AG08395 (cell line): ENCODE measurements at places on chromosomes 16 and 17.

DNA sequence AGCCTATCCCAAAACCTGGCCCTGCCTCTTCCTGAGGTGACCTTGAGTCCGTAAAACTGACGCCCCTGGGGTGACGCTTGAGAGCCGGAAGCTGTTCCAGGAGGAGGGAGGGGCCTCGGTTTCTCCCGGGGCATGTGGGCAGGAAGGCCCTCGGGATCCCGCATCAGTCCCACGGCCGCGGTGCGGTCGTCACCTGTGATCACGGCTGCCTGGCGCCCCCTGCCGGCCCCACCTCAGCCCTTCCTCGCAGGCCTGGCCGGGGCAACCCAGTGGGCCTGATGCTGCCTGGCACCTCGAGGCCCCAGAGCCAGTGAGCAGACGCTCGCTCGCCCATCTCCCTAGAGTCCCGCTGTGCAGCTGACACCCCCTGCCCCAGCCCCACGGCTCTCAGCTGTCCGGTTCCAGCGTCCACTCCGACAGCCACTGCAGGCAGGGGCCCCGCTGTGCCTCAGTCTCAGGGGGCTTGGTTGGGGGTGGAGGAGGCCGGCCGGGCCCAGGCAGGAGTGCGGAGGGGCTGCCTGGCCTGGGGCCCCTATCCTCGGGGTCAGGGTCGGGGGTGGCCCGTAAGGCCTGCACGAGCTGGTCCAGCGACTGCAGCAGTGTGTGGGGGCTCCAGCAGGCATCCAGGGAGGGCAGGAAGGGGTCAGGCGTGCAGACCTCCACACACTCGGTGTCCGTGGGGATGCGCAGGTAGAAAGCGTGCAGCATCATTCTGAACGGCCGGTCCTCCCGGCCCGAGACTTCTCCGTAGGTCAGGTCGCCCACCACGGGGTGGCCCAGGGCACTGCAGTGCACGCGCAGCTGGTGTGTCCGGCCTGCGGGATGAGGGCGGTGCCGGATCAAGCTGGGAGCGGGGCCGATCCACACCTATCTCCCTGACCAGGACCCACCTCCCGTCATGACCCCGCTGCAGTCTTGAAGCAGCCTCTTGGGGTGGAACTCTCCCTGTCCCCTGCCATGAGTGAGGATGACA lies 2.3 kb downstream of the RPUSD1 start:
- DNase-seq: peak; percentile 63

- peak; percentile 2 for DNase-seq
Measured at GRCh38 chr17:67125417-67125816, 81.1 kb downstream of the CACNG1 start.

- no peak for DNase-seq
Measured at GRCh38 chr16:19830902-19831560, 53.6 kb downstream of the GPRC5B start.

DNA sequence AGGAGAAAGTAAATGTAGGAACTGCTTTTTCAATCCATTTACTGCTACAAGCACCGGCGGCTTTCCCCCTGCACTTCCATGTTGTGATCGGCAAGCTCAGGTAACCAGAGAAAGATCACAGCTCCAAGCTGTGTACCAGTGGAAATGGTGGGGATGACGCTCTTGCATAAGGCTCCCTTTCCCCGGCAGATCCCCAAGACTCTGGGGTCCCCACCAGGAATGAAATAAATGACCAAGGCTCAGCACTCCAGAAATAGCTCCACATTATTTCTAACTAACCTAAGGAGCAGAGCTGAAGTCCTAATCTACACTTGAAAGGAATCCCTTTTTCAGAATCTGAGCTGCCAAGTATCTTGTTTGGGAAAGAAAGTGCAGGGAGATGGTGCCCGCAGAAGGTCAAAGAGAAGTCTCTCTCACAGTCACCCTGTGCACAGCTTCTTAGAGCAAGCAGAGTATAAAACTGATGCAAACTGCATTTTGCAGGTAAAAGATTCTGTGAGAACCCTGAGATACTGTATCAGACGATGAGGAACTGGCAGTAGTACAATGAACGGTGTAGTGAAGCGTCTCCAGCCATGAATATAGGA lies 11.1 kb downstream of the GRB2 start:
- no peak for DNase-seq

DNA sequence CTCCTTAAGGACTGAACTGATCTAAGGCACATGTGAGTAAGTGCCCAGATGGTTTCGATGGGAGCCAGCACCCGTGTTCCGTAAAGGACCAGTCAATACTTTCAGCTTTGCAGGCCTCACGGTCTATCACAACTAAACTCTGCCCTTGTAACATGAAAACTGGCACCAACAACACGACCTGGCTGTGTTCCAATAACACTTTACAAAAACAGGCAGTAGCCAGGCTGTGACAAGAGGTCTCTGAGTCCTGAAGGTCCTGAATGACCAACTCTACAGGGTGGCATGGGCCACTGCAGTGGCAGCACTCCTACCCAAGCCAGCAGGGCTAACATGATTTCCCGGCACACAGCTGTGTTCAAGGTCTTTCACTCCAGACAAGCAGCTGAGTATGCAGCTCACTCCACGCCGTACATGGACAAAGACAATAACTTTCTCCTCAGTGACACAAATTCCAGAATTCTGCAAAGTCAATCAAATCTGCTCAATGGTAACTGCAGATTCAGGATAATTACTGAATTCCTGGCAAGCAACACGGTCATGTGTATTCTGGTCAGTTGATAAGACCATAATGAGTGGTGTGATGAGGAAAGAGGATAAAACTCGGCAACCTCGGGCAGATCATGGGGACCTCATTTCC lies 15.3 kb downstream of the NPLOC4 start:
- DNase-seq: no peak

- DNase-seq: no peak
Measured at GRCh38 chr17:4318186-4318585, 48.3 kb downstream of the UBE2G1 start.

DNA sequence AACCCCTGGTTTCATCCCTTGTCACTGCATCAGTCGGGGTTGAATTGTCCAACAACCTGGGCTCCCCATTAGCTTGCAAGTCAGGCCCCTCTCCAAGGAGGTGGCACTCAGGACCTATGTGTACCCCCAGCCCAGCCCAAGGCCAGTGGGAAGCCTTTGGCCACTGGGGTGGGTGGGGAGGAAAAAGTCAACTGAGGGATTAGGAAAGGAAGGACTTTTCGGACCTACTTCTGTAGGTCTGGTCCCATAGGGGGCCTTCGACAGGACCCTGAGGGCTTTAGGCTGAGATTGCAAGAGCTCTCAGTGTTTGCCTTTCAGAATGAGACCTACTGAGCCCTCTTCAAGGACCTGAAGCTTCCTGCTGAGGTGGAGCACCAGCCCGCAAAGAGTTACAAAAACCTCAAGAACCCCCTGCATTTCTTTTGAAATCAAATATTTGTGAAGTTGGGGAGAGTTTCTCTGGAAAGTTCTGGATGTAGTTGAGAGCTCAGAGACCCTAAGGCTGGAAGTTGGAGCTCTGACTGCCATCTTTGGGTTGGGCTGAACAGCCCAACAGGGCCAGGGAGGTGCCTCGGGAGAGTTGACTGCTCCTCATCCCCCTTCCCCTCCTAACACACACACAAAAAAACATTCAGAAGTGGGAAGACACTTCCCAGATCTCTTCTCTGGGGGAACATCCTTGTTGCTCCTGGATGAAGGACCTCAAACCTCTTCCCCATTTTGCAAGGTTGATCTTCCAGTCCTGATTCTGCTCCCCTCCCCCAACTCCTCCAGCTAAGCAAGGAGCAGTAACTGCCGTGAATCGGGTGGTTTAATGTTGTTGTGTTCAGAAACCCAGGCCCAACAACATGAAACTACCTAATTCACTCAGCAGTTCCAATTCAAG lies 5.8 kb upstream of the HOXB9 start:
- no peak for DNase-seq

GRCh38 chr17:27651411-27652345 lies 20.7 kb downstream of the LGALS9 start:
- peak; percentile 17 for DNase-seq

GRCh38 chr16:81547194-81547938 lies 102.8 kb downstream of the CMIP start:
- no peak for DNase-seq

DNA sequence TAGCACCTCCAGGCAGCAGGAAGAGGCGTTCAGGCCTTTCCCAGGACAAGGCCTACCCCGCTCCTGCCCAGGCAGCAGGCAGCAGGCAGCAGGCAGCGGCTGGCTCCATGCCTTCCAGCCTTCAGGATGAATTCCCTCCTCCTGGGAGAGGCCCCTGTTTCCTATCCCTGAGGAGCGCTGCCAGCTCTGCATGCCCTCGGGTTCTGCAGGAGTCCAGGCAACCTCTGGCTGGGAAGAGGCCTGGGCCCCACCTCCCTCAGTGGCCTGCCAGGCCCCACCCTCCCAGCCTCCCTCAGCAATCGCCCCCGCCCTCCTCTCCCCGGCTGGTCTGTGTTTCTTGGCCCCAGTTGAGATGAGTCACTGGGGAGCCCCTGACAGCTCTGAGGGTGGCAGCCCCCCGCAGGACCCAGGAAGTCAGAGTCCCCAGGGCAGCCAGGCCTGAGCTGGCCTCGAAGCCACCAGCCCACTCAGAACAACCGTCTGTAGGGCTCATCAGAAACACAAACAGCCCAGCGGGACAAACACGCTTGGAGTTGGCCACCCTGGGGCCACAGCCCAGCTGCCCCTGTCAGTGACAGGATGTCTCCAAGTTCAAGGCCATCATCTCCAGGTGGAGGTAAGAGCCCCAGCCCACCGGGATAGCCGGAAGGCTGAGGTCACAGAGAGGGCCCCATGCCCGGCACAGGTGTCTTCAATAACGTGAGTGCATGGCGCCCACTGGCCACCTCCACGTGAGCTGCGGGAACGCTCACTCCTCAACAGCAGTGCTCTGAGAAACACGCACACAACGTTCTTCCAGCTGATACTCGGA lies 39.5 kb upstream of the CIBAR2 start:
- DNase-seq: peak; percentile 92

DNA sequence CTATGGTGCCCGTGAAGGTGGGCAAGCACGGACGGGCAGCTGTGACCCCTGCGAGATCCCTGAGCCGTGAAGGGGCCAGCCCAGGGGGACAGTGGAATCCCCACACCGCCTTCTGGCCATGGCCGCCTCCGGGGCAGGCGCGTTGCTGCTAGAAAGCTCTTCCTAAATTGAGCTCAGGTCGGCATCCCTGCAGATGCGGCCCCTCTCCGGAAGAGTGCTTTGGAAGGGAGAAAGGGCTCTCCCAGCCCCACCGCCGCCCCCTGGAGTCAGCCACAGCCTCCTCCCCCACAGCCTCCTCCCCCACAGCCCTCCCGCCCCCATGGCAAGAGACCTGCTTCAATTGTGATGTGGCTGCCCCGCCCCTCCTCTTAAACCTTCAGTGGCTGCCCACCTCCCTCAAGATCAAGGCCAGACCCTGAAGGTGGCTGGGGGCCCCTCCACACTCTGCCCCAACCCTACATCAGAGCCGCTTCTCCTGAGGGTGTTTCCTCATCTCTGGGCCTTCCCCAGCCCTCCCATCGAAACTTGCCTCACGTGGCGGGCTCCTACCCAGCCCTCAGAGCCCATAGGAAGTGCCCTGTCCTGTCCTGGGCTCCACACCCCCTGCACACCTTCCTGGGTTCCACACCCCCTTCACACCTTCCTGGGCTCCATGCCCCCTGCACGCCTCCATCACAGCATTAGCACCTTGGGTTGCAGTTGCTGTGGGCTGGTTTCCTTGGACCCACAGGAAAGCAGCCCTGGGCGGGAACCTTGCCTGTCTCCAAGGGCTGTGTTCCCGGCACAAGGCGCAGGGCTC lies 5.5 kb upstream of the CBFA2T3 start:
- no peak for DNase-seq

DNA sequence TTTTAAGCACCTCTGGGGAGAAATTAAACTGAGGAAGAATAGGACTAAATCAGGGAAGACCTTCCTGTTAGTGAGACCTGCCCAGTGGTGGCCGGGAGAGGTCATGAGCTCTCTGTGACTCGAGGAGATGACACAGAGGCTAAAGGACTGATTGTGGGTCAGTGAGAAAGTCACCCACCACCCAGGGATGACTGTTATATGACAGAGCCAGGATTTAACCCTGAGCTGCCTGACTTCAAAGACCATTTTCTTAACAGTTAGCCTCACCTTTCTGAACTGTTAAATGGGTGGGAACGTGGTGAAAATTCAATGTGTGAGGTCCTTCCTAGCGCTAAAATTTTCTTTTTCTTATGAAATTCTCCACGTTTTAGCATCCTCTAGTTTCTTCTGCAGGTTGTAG lies 72.5 kb downstream of the WSB1 start:
- DNase-seq: no peak

DNA sequence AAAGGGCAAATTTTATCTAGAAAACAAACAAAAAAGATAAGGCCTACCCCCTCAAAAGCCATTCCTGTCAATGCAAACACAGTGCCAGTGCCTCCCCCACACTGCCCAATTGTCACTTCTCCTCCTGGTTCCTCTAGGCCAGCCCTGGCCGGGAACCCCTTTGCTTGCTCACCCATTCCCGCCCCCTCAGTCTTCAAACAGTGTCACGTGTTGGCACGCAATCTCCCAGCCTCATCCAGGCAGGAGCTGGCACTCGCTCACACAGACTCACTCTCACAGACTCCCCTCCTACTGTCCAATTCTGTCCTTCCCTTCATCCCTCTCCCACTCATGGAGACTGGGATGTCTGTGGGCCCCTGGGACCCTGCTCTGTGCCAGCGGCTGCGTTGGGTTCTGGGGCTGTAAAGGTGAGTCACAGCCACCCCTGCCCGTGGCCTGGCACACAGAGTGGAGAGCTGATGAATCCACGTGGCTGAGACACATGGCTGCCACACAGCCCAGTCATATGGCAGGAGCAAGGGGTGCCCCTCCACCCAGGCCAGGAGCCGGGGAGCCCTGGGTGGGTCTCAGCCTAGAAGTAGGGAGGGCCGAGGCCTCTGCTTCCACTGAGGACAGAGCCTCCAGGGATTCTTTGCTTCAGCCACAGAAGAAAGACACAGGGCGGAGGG lies 54.8 kb downstream of the VAC14 start:
- peak; percentile 82 for DNase-seq

GRCh38 chr16:74107795-74108610 lies 188.6 kb upstream of the PSMD7 start:
- no peak for DNase-seq

- no peak for DNase-seq
Measured at GRCh38 chr16:11877374-11877773, 26.0 kb upstream of the RSL1D1 start.

DNA sequence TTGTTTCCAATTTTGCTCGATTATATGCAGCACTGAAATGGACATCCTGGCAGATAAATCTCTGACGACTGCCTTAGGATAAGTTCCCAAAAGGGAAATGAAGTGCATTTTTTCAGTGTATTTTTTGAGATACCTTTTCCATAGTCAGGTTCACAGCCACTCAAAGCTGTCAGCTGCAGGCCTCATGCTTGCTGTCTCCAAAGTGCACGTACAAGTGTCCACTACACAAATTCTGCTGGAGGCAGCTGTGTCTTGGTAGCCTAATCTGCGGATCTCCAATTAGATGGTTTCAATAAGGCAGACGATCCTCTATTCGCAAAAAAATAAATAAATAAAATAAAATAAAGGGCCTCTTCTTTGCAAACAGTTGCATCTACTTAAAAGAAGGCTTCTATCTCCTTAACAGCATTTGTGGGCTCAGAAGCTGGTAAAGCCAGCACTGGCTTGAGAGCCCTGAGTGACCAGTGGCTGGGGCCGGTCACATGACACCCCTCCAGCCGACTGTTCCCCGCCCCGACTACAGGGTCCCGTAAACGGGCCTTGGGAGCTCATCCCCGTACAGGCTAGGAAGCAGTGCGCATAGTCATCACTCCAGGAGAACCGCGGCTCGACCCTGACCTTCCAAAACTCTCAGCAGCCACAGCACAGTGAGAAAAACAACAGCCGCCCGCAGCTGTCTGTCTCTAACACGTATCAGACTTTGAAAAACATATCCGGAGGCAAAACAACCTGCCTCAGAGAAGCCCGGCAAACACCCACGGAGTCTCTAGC lies 18.8 kb downstream of the RPH3AL start:
- DNase-seq: peak; percentile 69
